CD4-positive, alpha-beta T cell treated with Interleukin-6 at 100 ng/mL for 8 hours (primary cell): ENCODE measurements at places on chromosomes 13 and 19.

GRCh38 chr19:7366701-7367420, 18.1 kb downstream of the ARHGEF18 start:
- DNase-seq: no peak

DNA sequence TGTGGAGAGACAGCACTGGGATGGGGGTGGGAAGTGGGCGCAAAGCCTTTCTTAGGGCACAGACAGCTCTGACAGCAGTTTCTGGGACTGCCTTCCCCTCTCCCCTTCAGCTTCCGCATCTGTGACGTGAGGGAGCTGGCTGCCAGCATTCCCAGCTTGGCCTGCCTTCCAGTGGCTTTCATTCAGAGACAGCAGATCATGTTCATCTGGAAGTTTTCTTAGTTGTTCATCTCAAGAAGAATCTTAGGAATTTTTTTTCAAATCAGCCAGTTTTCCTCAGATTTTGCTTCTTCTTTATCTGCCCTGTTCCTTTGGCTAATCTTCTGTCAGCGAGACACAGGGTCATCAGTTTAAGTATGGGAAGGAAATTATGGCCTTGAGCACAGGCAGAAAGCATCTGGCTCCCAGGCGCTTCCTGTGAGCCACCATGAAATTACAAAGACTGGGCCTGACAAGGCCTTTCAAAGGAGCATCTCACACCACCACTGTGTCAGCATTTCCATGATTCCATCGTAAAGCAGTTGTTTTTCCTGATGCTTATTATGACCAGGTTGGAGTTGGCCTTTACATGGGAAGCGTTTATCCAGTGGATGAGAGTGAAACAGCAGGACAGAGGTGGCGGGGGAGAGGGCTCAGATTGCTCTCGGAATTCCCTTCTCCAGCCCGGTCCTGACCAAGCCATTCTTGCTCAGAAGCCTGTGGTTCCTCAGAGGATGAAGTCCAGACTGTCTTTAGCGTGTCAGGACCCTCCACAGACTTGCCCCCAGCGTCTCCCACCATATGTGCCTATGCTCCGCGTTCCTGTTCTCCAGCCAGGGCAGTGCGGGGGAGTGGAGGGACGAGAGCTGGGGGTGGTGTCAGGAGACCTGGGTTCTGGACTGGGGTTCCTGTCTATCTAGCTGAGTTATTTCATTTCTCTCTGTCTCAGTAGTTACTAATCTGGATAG, 43.6 kb downstream of the ARHGAP35 start:
- DNase-seq: no peak

GRCh38 chr13:113841353-113841650, 22.6 kb downstream of the GAS6 start:
- DNase-seq: no peak

GRCh38 chr19:35132254-35132653, 2.6 kb downstream of the LGI4 start:
- no peak for DNase-seq

- DNase-seq: no peak
Measured at GRCh38 chr13:79631051-79631659, 150.2 kb downstream of the NDFIP2 start.

DNA sequence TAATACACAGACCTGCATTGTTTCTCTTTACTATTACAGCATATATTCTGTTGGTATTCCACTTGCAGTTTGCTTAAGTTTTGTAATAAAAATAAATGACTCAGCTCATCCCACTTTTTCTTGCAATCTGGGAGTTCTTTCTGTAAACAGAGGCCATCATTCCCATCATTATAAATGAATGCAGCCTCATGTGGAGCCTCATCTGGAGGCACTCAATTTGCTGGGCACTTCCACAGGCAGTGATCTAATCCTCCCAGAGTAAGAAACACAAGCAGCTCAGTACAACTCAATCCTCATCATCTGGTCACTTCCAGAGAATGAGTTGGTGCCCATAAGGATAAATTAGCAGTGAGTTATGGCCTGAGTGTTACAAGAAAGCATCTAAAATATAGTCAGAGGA, 2801.9 kb downstream of the PCDH9 start:
- no peak for DNase-seq

DNA sequence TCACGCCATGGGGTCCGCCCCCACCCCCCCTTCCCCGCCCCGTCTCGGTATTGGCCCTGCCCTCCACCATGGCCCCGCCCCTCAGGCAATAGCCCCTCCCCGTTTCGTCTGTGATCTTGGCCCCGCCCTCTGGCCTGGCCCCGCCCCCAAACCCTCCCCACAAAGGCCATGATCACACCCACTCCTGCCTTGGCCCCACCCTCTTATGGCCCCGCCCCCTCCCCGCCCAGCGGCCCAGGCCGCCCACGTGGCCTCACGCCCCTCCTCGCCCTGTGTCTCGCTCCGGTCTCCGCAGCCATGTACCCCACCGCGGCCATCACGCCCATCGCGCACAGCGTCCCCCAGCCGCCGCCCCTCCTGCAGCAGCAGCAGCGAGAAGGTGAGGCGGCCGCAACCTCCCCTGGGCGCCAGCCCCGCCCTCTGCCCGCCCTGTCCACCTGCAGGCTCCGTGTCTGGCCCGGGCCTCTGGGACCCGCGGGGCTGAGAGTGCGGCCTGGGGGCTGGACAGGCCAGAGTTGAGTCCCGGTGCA, 61.3 kb downstream of the CELF5 start:
- no peak for DNase-seq

- DNase-seq: no peak
Measured at GRCh38 chr19:14516746-14517438, 1.3 kb downstream of the DNAJB1 start.

- DNase-seq: no peak
Measured at GRCh38 chr13:37102896-37103295, 2.6 kb downstream of the CSNK1A1L start.

DNA sequence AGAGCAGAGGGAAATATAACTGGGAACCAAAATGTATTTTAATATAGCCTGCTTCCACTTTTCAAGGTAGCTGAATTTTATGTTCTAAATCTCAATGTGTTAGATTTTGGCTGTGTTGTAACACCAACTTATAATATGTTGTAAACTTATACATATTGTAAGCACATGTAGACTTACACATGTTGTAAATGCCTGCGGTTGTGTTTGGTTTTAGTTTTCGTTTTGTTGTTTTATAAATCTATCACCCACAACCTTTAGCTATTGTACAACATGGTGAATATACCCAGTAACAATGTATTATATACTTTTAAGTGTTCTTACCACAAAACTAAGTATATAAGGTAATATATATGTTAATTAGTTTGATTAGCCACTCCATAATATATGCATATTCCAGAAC, 15.6 kb downstream of the KCTD4 start:
- no peak for DNase-seq

DNA sequence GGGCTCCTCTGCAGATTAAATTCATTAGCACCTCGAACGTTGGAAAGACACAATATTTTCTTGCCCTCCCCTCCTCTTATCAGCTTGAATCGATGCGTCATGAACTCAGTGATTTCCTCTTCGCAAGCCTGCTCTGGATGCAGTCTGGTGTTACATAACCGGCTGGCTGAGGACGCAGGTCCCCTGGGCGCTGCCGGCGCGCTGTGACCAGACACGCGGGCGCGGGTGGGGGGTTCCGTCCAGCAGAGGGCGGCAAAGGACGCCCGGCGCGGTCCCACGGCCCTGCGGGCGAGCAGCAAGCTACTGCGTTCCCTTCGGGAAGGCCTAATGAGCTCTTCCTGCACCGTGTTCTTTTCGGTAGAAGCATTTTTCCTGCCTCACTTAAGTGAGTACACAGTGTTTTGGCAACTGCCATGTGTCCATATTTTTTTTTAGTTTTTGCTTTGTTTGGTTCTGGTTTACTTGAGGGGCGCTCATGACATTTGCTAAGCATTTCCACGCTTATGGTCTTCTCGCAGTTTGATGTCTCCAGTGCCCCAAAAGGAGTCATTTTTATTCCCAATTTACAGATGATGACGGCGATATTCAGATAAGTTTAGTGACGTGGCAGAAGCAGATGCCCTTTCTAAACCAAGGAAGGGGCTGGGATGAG, 112.2 kb upstream of the MBNL2 start:
- DNase-seq: peak; percentile 76

DNA sequence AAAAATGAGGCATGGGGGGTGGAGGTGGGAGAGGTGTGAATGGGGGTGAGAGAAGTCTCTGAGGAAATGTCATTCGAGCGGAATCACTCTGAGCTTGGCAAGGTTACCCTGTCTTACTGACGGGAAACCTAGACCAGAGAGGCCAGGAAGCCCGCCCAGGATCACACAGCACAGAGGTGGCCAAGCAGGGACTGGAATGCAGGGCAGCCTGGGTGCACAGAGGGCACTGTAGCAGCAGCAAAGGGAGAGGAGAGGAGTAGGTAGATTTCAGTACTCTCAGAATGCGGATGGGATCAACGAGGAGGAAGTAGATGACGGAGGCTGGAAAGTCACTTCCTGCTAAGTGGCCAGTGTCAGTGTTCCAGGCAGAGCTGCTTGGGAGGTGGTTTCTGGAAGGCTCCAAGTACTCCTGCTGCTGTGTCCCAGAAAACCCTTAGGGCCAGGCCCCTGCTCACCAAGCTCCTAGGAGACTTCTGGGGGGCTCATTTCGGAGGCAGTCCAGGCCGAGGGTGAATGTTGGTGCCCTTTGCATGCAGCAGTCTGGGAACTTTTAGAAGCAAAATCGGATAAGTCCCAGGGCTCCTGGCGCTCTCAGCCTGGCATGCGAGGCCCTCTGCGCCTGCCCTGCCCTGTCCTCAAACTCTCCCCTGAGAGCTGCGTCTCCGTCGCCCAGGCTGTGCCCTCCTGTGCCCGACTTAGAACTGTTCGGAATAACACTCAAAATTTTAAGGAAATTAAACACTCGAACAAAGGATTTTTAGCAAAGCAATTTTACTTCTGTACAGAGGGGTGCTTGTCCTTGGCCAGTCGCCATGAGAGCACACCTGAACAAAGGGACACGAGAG, 33.5 kb downstream of the DNM2 start:
- DNase-seq: no peak

- no peak for DNase-seq
Measured at GRCh38 chr13:50699874-50700663, 143.4 kb downstream of the DLEU7 start.

DNA sequence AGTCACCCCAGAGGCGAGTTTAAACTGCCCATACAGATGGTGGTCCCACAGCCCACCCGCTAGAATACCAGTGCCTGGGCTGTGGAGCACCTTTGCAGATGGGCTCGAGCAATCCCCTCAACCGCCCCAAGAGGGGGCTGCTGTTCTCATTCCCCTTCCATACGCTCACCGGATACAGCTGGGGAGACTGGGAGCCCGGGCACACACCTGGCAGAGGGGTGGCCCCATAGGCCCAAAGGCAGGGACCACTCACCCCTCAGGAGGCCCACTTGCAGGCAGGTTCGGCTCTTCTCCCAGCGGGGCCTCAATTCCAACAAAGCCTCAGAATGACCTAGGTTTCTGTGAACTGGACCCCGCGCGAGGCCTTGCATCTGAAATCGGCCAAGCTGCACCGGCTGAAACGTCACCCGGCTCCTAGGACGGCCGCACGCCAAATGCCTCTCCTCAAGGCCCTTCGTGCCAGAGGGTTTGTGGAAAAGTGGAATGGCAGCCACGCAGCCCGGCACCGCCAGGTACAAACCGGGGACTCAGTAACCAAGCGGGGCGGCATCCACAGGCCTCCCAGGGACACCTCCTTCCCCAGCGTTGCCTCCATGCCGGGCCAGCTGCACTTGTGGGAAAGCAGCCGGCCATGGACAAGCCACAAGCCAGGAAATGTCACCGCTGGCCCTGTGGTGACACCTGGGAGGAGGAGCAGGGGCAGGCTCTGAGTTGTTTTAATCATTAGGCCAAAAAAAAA, 18.7 kb downstream of the MLLT1 start:
- no peak for DNase-seq

GRCh38 chr19:31611046-31611877, 262.0 kb upstream of the TSHZ3 start:
- DNase-seq: no peak

DNA sequence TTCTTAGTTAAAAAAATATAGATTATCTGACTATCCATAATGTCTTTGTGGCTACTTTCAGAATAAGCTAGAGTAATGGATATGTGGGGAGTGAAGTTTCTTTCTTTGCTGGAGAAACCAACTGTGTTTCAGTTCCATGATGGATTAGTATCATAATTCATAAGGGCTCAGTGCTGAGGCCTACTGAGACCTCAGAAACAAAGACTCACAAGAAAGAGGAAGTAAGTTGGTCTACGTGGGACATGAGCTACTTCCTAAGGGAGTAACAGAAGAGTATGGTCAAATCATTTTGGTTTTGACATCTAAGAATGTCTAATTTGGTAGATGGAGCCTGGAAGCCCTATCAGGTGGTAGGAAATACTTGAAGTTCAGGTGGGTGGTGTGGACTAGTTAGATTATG, 99.0 kb upstream of the HTR2A start:
- DNase-seq: no peak

- no peak for DNase-seq
Measured at GRCh38 chr13:30222254-30222653, 85.1 kb downstream of the KATNAL1 start.

DNA sequence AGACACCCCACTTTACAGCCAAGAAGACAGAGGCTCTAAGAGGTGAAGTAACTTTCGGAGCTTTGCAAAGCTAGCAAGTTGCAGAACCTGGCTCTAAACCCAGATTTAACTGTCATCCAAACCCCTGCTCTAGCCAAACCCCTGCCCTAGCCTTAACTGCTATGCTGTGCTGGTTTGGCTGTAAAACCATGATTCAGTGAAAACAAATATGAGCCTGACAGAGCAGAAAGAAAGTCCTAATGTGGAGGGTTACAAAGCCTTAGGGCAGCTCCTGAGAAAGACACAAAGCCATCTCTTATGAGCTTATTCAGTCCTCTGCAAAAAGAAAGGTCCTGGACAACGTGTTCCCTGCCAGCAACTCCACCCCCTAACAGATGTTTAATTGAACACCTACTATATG, 172.8 kb downstream of the KATNAL1 start:
- no peak for DNase-seq

DNA sequence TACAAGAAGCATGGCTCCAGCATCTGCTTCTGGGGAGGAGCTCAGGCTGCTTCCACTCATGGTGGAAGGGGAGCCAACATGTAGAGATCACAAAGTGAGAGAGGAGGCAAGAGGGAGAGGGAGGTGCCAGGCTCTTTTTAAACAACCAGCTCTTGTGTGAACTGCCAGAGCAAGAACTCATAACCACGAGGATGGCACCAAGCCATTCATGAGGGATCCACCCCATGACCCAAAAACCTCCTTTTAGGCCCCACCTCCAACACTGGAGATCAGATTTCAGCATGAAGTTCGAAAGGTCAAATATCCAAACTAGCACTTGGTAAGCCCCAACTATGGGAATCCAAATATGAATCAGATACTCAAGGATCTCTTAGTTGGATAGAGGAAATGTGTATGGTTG, 131.2 kb downstream of the RXFP2 start:
- DNase-seq: no peak

- DNase-seq: no peak
Measured at GRCh38 chr19:51101171-51101865, 6.9 kb downstream of the CTU1 start.

DNA sequence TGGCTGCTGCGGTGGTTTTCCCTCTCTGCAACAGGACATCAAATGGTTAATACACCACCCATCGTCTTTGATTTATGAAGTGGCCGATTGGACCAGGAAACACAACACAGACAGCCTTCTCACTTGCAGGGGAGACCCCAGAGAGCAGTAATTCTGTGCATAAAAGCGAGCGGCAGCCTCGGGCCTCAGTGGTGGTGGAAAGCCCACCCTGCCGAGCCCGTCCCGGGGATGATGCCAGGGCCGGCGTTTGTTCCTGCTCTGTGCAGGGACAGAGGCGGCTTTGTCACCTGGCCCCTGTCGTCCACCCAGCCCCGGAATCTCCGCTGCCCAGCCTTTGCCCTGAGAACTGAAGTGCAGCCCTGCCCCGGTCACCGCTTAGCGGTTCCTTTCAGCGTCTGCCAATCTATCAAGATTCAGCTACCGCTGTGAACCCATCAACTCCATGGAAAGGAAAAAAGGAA, 184.4 kb downstream of the TSHZ3 start:
- DNase-seq: no peak
